Spleen (tissue), 13 donors: ENCODE measurements at places on chromosomes 16 and 17.
A peak's percentile ranks its signal among the peaks of the same experiment; 100 is the strongest.

GRCh38 chr16:4377573-4378154, 6.0 kb downstream of the VASN start:
- H3K36me3 ChIP-seq = peaks cover 25% of the 10 kb centered on the region
- peak overlapping the region; percentile 28 for H3K27ac ChIP-seq
- H3K27me3 ChIP-seq = no peaks in the 10 kb centered on the region
- H3K4me1 ChIP-seq = peaks cover 71% of the 10 kb centered on the region
- no peak for DNase-seq
- H3K4me3 ChIP-seq = no peak overlapping the region

- H3K36me3 ChIP-seq = no peaks in the 10 kb centered on the region
- no peaks in the 10 kb centered on the region for H3K4me1 ChIP-seq
- no peaks in the 10 kb centered on the region for H3K27me3 ChIP-seq
Measured at GRCh38 chr16:5581908-5582307, 484.3 kb upstream of the EEF2KMT start.

GRCh38 chr17:29622337-29623282, at the start of gene CORO6:
TSS of gene CORO6 (minus strand) at chr17:29622912. CDS start at chr17:29621421, 1,491 bp downstream.
- H3K4me3 ChIP-seq = peak within 1 kb of the TSS; percentile 75
- H3K4me1 ChIP-seq = peaks cover 15% of the 10 kb centered on the region
- DNase-seq = peak; percentile 87
- peaks cover 8% of the 10 kb centered on the region for H3K36me3 ChIP-seq
- H3K27ac ChIP-seq = peak within 1 kb of the TSS; percentile 35
- peaks cover 27% of the 10 kb centered on the region for H3K27me3 ChIP-seq

GRCh38 chr17:58684003-58684402, 7.8 kb downstream of the TEX14 start:
- no peak overlapping the region for H3K27ac ChIP-seq
- H3K27me3 ChIP-seq = no peaks in the 10 kb centered on the region
- H3K4me3 ChIP-seq = no peak overlapping the region
- H3K36me3 ChIP-seq = no peaks in the 10 kb centered on the region
- no peaks in the 10 kb centered on the region for H3K4me1 ChIP-seq

- peak; percentile 54 for DNase-seq
- H3K27me3 ChIP-seq = no peaks in the 10 kb centered on the region
- H3K36me3 ChIP-seq = peaks cover 44% of the 10 kb centered on the region
Measured at GRCh38 chr16:8686031-8686621, 11.7 kb downstream of the ABAT start.

- no peak overlapping the region for H3K4me3 ChIP-seq
- no peak for DNase-seq
- peaks cover 2% of the 10 kb centered on the region for H3K36me3 ChIP-seq
- H3K27ac ChIP-seq = no peak overlapping the region
- H3K4me1 ChIP-seq = no peaks in the 10 kb centered on the region
- H3K27me3 ChIP-seq = no peaks in the 10 kb centered on the region
Measured at GRCh38 chr16:84131117-84131516, 13.9 kb downstream of the HSDL1 start.

DNA sequence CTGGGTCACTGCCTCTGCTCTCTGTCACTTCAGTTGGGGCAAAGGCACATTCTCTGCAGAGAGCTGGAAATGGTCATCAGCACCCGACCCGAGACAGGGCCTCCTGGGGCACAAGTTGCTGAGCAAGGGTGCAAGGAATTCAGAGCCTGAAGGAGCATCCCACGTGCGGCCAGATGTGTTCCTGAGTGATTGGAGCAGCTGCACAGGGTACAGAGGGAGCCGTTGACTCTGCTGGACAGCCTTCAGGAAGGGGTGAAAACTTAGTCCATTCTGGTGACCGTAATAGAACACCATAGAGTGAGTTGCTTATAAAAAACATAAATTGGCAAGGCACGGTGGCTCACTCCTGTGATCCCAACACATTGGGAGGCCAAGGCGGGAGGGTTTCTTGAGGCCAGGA, 106.8 kb downstream of the CCDC182 start:
- no peaks in the 10 kb centered on the region for H3K36me3 ChIP-seq
- no peaks in the 10 kb centered on the region for H3K4me1 ChIP-seq
- H3K27ac ChIP-seq = no peak overlapping the region
- H3K4me3 ChIP-seq = no peak overlapping the region
- no peaks in the 10 kb centered on the region for H3K27me3 ChIP-seq
